NCI-H1417 treated with DMSO at 0.1 percent for 48 hours (cell line): ENCODE measurements at places on chromosomes 5 and 9.

GRCh38 chr9:4618700-4619099, 43.4 kb upstream of the PLPP6 start:
- no peak for DNase-seq

DNA sequence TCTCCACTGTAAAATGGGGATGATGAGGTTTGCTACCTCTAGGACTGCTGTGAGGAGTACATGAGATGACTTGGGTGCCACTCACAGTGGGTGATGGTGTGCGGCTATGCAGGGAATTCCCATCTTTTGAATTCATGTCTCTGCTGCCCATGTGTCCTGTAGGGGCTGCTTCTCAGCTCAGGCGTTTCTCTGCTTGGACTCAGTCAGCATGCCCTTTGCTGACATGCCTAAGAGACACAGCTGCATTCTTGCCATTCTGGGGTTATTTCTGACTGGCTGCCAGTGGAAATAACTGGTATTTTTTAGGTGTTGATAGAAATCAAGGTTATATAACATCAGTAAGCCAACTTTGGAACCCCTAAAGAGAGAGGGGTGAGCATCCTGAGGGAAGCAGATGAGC, 24.3 kb upstream of the XPA start:
- no peak for DNase-seq

DNA sequence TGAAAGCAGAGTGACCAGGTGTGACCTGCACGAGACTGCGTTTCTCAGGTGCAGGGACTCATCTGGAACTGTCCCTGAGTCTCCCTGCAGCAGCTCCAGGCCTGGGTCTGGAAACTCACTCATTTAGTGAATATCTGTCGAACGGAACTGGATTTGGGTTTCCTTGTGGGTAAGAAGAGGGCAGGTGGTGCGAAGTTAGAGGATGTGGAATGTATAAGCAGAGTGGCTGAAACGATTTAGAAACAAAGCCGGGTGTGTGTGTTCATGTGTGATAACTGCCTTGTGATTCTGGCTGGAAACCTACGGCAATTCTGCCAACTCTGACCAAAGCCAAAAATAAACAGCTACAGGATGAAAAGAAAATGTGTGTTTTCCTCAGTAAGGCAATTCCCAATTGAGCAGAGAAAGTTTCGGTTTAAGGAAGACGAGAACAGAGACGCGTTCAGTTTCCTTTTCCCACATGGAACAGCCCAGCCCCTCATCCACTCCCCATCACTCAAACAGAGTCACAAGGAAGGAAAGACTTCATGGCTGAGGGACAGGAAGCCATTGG, 130.3 kb downstream of the NSG2 start:
- DNase-seq, result no peak

DNA sequence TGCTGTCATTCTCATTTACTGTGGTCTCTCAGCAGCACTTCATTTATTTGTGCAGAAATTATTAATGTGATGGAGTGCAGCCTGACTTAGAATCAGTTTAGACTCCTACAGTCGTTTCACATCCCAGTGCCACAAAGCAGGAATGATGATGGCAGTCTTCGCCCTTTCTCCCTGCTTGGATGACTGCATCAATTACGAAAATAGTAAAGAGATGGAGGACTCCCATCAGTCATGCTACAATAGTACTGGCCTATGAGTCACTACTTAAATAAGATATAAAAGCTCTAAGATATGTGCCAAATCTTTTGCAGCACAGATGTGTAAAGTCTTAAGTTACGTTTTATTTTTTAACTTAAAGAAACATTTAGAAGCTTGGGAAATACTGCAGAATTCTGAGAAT, 263.9 kb downstream of the CHSY3 start:
- DNase-seq, result no peak

DNA sequence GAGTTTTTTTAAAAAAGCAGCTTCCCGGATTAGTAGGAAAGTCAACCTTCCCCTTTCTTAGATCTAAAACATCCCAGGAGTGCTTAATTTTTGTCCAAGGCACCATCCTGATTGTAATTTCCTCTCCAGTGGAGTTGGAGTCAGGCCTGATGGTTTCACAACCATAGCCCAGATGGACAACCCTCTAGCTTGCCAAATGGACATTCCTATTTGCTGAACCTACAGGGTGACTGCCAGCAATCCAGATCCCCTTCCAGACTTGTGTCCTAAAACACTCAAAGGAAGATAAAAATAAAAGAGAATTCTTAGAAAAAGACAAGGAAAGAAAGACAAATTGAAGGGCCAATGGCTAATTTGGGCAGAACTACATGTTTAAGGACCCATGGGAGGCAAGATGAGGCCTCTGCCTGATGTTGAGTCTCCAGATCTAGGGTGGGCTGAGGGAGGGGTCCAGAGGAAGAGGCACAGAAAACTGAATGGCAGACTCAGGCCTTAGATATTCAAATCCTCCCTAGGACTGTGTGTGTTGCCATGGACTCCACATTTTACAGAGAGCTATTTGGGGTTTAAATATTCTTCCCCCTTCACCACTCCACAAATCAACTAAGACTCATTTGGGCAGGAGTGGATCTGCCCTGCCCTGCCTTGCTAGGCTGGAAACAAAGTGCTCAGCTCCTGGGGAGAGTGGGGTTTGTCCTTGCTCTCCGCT, 38.5 kb upstream of the SLC44A1 start:
- DNase-seq, result no peak

- no peak for DNase-seq
These were observed 44.5 kb downstream of the SPRY4 start for GRCh38 chr5:142280066-142281007.
